ENCODE measurements at places on chromosomes 5 and 9. TPM values are rescaled to one million over a fixed set of nuclear protein-coding genes. Genes with fewer than 3 reads are reported as not detected.

TMEM141 gene
- total RNA-seq = 10.9 TPM

- H3K27ac ChIP-seq = no peak overlapping the region
- no peak for DNase-seq
- H3K27me3 ChIP-seq = no peaks in the 10 kb centered on the region
- H3K36me3 ChIP-seq = no peaks in the 10 kb centered on the region
- H3K4me3 ChIP-seq = no peak overlapping the region
Measured at GRCh38 chr5:75435096-75435495, 76.3 kb downstream of the CERT1 start.

DNA sequence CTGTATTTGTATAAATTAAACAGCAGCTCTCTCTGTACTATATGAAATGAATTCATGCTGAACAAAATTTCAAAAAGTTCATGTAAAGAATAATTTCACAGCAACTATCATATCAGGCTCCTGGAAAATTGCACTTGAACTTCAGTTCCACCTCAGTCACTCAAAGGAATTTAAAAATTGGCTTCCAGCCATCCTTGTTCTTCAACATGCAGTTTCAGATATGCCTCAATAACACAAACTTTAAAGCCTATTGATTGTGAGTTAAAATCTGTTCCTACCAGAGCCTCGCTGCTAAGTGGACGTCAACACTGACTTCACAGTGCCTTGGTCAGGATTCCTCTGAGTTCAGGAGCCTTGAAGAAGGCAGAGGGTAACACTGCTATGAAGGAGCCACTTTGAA, 418.7 kb upstream of the WWC1 start:
- H3K4me1 ChIP-seq = no peaks in the 10 kb centered on the region
- DNase-seq = no peak
- no peak overlapping the region for H3K27ac ChIP-seq
- no peaks in the 10 kb centered on the region for H3K27me3 ChIP-seq
- H3K36me3 ChIP-seq = no peaks in the 10 kb centered on the region
- no peak overlapping the region for H3K4me3 ChIP-seq

- peaks cover 39% of the 10 kb centered on the region for H3K4me1 ChIP-seq
- no peak overlapping the region for H3K4me3 ChIP-seq
- H3K36me3 ChIP-seq = no peaks in the 10 kb centered on the region
- no peak for DNase-seq
Measured at GRCh38 chr9:130034570-130034969, 8.4 kb downstream of the FNBP1 start.

DNA sequence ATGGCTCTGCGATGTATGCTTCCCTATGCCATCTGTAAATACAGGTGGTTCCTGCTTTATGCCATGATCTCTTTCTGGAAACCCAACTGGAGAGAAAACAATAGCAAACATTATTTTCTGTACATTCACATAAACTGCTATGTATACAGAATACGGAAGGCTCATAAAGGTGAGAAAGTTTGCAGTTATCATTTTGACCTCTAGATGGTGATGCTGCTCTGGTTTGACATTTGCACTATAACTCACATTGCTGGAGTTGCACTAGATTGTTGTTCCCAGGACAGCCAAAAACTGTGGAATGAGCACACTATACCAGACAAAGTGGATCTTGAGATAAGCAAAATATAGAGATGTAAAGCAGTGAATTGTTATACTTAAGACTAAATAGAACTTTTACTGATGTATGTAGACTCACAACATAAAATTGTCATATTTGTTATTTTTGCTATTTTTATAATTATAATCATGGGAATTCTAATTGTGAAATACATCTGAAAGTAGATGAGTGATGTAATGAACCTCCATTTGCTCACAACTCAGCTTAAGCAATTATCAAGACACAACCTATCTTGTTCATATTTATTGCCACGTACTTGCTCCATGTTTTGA, 246.5 kb downstream of the PTPRD start:
- H3K36me3 ChIP-seq = no peaks in the 10 kb centered on the region
- no peak overlapping the region for H3K4me3 ChIP-seq
- H3K27me3 ChIP-seq = no peaks in the 10 kb centered on the region
- no peaks in the 10 kb centered on the region for H3K4me1 ChIP-seq
- no peak overlapping the region for H3K27ac ChIP-seq
- DNase-seq = no peak

DNA sequence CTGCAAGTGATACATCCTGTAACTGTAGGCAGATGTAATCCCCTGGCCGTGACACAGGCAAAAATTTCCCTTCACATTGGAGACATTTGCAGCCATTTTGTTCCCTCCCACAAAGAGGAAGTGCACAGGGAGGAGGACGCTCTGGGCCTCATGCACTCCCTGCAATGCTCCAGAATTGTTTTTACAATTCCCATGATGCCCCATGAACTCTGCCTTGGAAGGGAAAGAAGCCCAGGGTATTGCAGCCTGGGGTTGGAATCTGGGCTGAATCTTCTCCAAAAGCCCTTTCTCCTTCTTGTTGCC, 491.7 kb downstream of the CCDC171 start:
- H3K4me1 ChIP-seq = no peaks in the 10 kb centered on the region
- no peaks in the 10 kb centered on the region for H3K27me3 ChIP-seq
- no peak overlapping the region for H3K4me3 ChIP-seq
- no peak for DNase-seq
- H3K36me3 ChIP-seq = no peaks in the 10 kb centered on the region
- H3K27ac ChIP-seq = no peak overlapping the region

Measured in ascending aorta (tissue), 2 donors.